ENCODE measurements at places on chromosomes 6 and 20.

DNA sequence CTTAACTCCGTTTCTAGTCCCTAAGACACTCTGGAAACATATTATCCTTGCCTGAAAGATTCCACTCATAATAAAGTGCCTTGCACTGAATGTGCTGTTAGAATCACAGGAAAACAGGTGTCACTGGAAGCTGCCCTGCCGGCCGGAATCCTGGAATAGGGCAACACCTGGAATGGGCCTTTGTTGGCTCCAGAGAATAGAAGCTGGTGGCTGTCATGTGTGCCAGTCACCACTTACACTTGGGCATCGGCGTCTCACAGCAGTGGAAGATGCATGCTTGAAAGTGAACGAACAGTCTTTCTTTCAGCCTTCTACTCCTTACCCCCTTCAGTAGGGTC is 90.8 kb upstream of the AFDN start:
- DNase-seq, result no peak

DNA sequence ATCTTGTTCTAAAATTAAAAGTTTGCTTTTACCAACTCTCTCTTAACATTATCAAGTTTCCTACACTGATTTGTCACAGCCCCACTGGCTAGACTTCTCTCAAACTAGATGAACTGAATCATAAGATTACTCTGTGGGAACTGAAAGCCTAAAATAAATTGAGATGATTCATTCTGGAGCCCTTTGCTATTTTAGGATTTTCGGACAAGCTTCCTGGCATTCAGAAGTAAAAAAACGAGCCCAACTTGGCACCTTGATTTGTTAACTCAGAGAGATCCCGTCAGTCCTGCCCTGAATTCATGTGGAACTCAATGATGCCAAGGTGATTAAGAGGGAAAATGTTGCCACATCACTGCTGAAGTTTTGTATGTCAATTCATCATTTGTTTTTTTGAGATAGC is 122.0 kb upstream of the NRSN1 start:
- no peak for DNase-seq

DNA sequence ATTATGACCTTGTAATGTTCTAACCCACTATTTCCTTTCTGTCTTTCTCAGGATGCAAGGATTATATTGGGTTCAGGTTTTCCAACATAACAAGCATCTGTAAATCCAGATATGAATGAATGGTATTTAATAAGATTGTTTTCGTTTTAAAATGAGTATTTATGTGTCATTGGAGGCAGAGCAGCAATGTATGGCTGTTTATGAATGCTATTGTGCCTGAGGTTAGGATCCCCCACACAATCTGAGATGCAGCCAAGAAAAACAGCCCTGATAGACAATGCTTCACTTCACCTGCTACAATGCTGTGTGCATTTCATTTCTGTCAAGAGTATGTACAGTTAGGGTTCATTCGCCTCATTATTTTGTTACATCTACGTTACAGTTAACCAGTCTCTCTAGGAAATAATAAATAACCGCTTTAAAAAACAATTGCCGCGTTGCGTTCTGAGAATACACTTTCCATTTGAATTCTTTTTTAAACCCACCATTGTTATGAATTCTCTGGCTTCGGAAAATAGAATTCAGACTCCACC is 19.6 kb downstream of the TFAP2A start:
- no peak for DNase-seq

- no peak for DNase-seq
Observed at GRCh38 chr6:52577778-52578463, 1.1 kb upstream of the TRAM2 start.

DNA sequence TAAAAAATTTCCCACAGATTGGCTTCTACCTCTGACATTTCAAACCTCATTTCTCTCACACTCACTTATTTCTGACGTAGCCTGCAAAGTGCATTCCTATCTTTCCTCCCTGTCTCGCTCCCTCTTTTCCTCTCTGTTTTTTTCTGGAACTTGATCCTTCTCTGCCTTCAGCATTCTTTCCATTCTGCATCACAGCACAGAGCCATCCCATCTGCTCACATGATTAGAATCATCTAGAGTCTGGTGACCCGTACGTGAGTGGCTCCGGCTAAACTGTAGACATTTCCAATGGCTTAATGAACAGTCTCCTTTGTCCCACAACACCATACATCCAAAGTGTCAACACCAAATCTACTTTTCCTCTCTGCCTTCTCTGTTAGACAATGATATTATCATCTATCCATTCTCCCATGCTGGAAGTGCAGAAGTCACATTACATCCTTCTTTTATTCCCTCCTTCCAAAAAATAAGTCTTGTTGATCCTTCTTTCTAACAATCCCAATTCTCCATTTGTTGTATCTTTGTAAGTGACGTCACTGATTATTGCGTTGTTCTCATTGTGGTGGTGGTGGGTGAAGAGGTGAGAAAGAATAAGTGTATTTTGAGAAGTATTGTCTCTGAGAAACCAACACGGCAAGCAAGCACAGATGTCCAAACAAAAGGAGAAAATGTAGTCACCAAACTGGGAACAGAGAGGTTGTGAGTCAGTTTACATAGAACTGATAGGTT is 41.6 kb downstream of the OPRM1 start:
- no peak for DNase-seq

DNA sequence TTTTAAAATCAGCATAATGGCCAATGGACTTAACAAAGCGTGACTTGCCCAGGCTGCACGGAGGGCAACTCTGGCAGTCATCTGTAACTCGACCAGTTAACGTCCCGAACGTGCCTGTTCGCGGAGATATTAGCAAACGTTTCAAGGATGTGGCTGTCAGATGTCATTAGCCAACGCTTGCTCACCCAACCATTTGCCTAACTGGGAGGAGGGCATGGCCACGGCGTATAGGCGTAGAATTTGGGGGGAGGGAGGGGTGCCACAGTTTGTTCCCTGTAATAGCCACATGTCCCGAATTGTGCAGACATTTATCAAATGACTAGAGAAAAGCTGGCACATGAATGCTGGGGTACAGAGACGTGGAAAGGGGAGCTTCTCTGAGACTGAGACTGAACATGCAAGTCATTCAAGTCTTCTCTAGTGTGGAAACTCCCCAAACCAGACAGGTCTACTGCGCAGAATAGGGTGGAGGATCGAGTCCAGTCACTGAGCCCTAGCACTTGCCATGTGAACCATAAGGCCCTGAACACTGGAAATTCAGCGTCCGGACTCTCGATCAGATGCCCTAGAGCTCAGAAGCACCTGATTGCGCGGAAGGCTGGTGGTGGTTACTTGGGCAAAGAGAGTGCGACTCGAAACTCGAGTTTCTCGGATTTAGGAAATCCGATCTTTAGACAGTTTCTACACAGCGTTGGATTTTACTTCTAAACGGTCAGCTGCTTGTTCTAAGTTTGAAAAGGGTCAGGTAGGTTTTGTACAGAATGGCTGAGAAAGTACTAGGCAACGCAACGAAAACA is 32.6 kb downstream of the TFAP2B start:
- no peak for DNase-seq

DNA sequence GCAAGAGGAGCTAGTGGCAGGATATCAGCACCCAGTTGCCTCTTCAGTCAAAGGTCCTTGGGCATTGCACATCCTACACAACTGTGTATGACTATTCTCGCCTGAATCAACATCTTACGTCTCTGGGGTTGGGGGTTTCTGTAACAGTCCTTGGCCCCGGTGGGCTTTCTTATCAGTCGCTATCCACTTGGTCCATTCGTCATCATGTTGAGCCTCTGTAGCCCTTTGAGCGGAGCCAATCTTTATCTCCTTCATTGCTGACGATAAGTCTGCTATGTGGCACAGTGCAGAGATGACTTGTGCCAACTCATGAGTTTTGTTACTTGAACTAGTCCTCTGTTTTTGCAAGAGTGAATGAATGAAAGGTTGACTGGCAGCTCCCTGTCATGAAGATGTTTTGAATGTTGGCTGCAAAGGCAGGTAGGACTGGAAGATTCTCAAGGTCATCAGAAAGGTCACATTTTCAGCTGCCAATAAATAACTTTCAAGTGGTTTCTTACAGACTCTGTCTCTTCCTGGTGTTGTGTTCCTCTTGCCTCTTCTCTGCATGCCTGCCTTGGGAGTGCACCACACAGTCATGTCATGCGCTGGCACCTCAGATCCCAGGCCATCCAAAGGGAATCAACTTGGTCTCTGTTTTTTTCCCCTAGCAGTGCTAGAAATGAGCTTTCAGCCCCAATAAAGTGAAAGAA is 238.9 kb downstream of the SLC24A3 start:
- no peak for DNase-seq

- DNase-seq, result no peak
Observed at GRCh38 chr6:95266537-95267258, 310.6 kb upstream of the MANEA start.

DNA sequence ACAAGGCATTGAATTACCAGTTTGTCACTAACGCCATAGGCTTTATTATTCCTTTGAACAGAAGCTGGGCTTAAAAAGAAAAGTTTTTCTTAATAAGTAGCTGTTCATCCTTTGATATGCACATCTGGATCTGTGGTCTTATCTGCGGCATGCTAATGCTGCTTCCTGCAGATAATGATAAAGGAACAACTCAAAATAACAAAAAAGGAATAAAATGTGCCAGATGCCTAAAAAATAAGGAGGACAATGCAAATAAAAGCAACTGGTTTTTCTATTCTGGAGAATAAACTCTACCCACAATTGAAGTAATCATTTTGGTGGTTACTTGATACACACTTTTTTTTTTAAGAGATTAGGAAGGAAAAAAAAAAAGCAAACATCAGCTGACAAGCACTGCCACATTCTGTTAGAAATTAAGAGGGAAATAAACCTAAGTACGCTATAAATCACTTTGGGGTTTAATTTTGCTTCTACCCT is 156.8 kb upstream of the SALL4 start:
- no peak for DNase-seq

DNA sequence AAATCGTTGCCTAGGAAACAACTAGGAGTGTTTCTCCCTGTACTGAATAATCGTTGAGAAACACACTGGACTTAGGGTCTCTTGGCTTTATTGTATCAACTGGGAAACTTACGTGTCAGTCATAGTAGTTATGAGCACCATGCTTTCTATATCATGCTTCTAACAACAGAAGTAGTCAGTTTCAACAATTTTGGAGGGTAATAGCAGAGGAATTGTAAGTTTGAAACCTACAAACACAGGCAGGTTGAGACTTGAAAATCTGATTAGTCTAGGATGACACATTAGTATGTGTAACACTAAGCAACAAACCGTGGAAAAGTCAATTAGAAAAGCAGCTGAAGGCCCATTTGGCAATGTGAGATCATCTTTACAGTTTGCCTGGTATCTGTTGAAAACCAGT is 43.9 kb upstream of the FABP7 start:
- no peak for DNase-seq

- no peak for DNase-seq
Observed at GRCh38 chr6:129236001-129236517, 353.1 kb downstream of the LAMA2 start.

GRCh38 chr6:69594405-69594804 is 202.4 kb downstream of the LMBRD1 start:
- DNase-seq, result no peak

DNA sequence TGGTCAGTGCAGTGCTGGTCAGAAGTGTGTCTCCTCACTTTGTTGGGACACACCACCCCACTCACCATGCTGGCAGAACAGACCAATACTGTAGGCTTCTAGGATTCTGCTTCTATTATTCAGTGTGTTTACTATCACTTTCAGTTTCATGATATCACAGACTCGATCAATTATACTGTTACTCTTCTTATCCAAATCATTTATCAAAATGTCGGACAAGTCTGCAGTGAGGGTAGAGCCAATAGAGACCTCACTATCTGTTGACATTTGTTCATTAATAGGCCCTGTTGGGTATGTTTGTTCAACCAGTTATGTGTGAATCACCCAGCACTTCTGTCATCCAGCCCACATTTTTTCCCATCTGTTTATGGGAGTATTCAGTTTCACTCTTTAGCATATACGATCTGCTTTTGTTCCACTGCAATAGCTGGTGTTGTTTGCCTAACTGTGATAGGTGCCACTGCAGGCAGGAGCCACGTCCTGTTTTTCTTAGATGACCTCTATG is 140.1 kb downstream of the NRN1 start:
- DNase-seq, result no peak

- no peak for DNase-seq
Observed at GRCh38 chr6:162963861-162964260, 236.1 kb downstream of the PACRG start.

- no peak for DNase-seq
Observed at GRCh38 chr6:113825781-113826180, 31.4 kb upstream of the MARCKS start.

- DNase-seq, result no peak
Observed at GRCh38 chr20:14700639-14700960, 363.2 kb upstream of the FLRT3 start.

- no peak for DNase-seq
Observed at GRCh38 chr20:14723614-14724013, 386.2 kb upstream of the FLRT3 start.

- no peak for DNase-seq
Observed at GRCh38 chr6:125550892-125551291, 198.5 kb upstream of the HEY2 start.

- no peak for DNase-seq
Observed at GRCh38 chr20:40843251-40843650, 154.2 kb upstream of the MAFB start.

- no peak for DNase-seq
Observed at GRCh38 chr6:42769836-42770235, 12.0 kb upstream of the BICRAL start.

- DNase-seq, result no peak
Observed at GRCh38 chr6:114267897-114268296, 74.9 kb downstream of the HS3ST5 start.

- no peak for DNase-seq
Observed at GRCh38 chr6:3231247-3232016, 4.0 kb upstream of the TUBB2B start.

DNA sequence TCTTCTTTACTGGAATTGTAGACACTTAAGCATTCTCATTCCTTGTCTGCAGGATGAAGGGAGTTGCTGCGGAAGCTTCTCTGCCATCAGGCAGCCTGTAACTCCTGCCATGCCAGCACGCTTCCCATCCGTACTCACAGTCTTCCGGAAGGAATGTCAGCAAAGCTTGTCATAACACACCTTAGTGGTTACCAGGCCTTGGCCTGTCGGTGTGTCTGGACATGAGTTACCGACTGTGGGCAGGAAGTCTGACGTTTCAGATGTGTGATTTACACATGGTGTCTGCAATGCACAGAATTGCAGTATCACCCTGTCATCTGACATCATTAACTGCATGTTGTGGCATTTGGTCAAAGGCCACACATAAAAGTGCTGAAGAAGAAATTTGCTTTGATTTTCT is 102.2 kb downstream of the SLC24A3 start:
- DNase-seq, result no peak
